ENCODE measurements at places on chromosomes 1 and 21.

DNA sequence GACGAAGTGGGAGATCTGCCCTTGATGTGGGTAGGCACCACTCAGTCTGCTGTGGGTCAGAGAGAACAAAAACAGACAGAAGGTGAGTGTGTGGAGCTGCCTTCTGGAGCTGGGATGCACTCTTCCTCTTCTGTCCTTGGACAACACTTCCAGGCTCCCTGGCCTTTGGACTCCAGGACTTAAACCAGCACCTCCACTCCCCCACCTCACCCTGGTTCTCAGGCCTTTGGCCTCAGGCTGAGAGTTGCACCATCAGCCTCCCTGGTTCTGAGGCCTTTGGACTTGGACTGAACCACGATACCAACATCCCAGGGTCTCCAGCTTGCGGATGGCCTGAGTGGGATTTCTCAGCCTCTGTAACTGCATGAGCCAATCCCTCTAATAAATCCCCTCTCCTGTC lies 68.1 kb upstream of the STUM start:
- H3K36me3 ChIP-seq = no peaks in the 10 kb centered on the region
- DNase-seq = no peak
- H3K27ac ChIP-seq = no peak overlapping the region

- peaks cover 24% of the 10 kb centered on the region for H3K36me3 ChIP-seq
- peak; percentile 50 for DNase-seq
- no peaks in the 10 kb centered on the region for H3K27me3 ChIP-seq
These were observed 13.0 kb downstream of the RCC1 start for GRCh38 chr1:28518745-28519341.

DNA sequence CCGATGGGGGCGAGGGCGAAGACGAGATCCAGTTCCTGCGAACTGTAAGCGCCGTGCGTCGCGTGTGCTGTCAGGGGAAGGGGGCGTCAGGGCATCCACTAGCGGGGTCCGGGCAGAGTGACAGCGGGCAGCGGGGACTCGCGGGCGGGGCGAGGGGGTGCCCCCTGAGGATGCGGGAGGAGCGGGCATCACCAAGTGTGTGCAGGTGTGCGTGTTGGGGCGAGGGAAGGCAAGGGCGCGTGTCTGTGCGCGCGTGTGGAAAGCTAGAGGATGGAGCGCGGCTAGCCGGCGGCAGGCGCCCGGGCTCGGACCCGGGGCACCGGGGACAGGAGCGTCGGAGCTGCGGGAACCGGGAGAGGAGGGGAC lies 525 bp downstream of the RYR2 start:
- no peaks in the 10 kb centered on the region for H3K36me3 ChIP-seq
- H3K4me1 ChIP-seq = no peaks in the 10 kb centered on the region
- H3K4me3 ChIP-seq = no peak overlapping the region
- DNase-seq = no peak
- no peaks in the 10 kb centered on the region for H3K27me3 ChIP-seq

DNA sequence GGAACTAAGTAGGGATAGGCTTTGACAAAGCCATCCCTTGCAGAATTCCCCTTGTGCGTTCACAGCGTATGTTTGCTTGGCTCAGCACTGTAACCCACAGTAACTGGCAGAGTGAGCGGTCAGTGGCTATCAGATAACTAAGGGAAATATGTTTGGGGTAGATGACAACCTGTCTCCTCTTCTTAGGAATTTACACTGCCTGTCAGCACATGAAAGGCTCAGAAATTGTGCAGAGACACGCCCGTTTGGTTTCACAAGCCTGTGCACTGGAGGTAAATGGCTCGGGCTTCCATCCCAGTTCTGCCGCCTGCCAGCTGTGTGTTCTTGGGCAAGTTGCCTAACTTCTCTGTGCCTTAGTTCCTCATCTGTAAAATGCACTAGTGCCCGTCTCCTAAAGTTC lies 101.2 kb downstream of the PRDM2 start:
- H3K36me3 ChIP-seq = no peaks in the 10 kb centered on the region
- no peak overlapping the region for H3K27ac ChIP-seq
- no peak overlapping the region for H3K4me3 ChIP-seq
- no peaks in the 10 kb centered on the region for H3K27me3 ChIP-seq
- no peaks in the 10 kb centered on the region for H3K4me1 ChIP-seq

DNA sequence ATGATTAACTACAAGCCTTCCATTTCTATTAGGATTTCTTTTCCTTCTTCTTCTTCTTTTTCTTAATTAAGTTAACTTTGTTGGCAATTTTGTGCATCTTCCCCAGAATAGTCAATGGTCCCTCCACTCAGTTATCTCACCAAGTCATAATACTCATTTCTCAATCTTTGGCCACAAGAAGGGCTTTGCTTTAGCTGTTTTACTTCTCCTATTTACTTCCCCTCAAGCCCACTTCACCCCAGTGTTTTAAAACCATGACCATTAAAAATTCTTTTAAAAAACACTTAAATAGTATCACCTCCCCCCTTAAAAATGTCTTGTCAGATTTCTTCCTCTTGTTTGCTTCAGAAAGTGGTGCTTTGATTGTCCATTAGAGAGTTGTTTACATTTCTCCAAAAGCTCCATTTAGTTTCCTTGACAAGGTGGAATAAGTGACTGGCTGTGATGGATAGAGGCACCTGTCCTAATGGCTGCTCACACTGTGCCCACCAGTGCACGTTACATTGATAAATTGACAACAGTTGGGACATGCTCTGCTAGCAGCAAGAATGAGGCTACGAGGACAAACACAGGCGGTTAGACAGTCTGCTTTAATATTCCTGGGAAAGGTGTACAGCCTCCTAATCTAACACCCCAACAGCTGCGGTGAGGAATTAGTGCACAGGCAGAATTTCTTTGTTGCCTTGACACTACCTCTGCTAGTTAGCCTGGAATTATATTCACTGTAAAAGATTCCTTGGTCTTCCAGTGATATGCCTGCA lies 354.7 kb downstream of the LMO4 start:
- H3K27ac ChIP-seq = no peak overlapping the region
- no peak for DNase-seq
- no peaks in the 10 kb centered on the region for H3K4me1 ChIP-seq
- H3K27me3 ChIP-seq = no peaks in the 10 kb centered on the region
- H3K36me3 ChIP-seq = no peaks in the 10 kb centered on the region
- H3K4me3 ChIP-seq = no peak overlapping the region

DNA sequence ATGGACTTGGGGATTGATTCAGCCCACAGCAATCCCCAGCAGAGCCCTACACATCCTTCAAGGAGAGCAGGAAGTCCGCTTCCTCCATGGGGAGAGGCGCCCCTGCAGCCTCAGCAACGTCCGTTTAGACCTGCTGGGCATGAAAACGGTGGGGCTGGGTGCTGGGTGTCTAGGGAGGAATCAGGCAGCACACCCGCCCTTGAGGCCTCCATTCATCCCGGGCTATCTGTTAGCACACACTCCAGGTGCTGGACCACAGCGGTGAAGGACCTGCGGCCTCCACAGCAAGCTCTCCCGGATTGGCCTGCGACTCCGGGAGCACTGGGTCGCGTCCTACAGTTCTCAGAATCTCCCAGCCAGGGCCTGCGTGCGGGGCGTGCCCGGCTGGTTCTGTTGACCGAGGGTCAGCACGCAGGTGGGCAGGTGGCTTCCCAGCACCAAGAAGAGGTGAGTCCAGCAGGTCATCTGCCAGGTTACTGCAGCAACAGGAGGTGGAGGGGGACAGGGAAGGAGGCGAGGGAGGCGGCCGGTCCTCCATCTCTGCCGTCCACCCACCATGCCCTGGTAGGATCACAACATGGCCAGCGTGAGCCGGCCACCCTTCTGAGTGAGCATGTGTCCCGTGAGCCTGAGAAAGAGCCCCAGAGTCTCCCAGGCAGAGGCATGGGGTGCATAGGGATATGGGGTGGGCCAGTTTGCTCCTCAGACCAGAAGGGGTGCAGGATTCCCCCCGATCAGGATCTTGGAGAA lies 96.6 kb downstream of the RIPK4 start:
- no peaks in the 10 kb centered on the region for H3K27me3 ChIP-seq
- H3K4me1 ChIP-seq = no peaks in the 10 kb centered on the region
- no peak overlapping the region for H3K4me3 ChIP-seq
- no peaks in the 10 kb centered on the region for H3K36me3 ChIP-seq
- DNase-seq = no peak
- H3K27ac ChIP-seq = no peak overlapping the region

GRCh38 chr1:159172614-159173291 lies 1.3 kb downstream of the CADM3 start:
- no peak for DNase-seq
- peaks cover 17% of the 10 kb centered on the region for H3K27me3 ChIP-seq
- H3K27ac ChIP-seq = no peak overlapping the region
- H3K4me1 ChIP-seq = no peaks in the 10 kb centered on the region

- no peak overlapping the region for H3K27ac ChIP-seq
- H3K4me3 ChIP-seq = no peak overlapping the region
- no peaks in the 10 kb centered on the region for H3K4me1 ChIP-seq
- H3K36me3 ChIP-seq = no peaks in the 10 kb centered on the region
- DNase-seq = no peak
These were observed 480.0 kb downstream of the PTPRU start for GRCh38 chr1:29716306-29716705.

DNA sequence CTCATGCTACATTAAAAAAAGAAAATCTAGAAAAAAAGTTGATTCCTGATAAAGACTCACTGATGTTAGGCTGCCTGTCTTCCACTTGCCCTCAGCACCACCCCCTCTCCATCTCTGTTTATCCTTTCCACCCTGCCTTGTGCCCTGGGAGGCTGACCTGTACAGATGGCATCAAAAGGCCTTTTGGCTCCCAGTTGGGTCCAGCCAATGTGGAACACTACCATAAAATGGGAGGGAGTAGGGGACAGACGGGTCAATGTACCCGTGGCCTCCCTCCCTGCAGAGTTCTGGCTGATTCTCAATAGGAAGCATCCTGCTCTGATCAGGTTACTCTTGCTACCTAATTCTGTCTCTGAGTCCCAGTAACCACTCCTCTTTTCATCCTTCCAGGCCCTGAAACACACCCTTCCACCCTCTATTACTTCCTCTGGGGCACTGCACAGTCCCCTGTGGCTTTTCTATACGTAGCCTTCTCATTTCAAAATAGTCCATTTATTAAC lies 300.0 kb downstream of the HHIPL2 start:
- peaks cover 4% of the 10 kb centered on the region for H3K27me3 ChIP-seq
- no peaks in the 10 kb centered on the region for H3K36me3 ChIP-seq
- no peak overlapping the region for H3K4me3 ChIP-seq
- H3K27ac ChIP-seq = no peak overlapping the region
- H3K4me1 ChIP-seq = no peaks in the 10 kb centered on the region

- peaks cover 3% of the 10 kb centered on the region for H3K27me3 ChIP-seq
- DNase-seq = no peak
- H3K36me3 ChIP-seq = no peaks in the 10 kb centered on the region
These were observed 4.8 kb downstream of the PLA2G5 start for GRCh38 chr1:20074725-20075171.

DNA sequence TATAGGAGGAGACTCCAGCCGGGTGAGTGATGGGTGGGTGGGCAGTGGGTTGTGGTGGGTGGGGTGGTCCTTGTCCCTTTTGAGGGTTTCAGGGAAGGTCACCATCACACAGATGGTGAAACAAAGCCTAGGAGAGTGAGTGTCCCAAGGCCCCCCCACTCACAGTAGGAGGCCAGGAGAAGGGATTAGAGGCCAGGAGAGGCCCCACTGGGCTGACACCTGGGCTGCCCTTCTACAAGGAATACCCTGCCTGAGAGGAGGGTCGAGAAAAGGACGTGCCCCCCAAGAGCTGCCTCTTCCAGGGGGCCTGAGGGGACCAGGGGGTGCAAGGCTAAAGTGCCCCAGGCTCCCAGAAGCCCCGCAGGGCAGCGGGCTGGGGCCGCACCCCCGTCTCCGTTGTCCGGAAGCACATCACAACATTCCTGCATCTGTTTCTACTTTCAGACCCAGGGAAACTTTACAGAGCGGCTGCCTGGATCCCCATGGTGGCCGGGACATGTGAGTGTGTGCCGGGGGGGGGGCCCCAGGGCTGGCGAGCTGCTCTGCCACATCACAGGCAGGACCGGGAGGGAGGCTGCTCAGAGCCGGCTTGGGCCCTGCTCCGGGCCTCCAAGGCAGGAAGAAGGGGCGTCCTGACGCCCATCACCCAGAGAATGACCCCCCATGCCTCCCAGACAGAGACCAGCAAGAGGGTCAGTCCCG lies 68.2 kb downstream of the ARHGEF16 start:
- no peaks in the 10 kb centered on the region for H3K36me3 ChIP-seq
- H3K4me1 ChIP-seq = no peaks in the 10 kb centered on the region
- H3K27ac ChIP-seq = no peak overlapping the region
- H3K27me3 ChIP-seq = no peaks in the 10 kb centered on the region
- DNase-seq = no peak

- H3K36me3 ChIP-seq = no peaks in the 10 kb centered on the region
- H3K4me3 ChIP-seq = no peak overlapping the region
- H3K4me1 ChIP-seq = no peaks in the 10 kb centered on the region
- no peak overlapping the region for H3K27ac ChIP-seq
- no peak for DNase-seq
- H3K27me3 ChIP-seq = no peaks in the 10 kb centered on the region
These were observed 50.3 kb downstream of the POFUT2 start for GRCh38 chr21:45237401-45237800.

DNA sequence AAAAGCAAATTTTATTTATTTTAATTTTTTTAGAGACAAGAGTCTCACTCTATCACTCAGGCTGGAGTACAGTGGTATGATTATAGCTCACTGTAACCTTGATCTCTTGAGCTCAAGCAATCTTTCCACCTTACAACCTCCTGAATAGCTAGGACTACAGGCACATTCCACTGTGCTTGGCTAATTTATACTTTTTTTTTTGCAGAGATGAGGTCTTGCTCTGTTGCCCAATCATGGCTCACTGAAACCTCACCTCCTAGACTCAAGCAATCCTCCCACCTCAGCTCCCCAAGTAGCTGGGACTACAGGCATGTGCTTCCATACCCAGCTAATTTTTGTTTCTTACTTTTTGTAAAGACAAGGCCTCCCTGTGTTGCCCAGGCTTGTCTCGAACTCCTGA lies 49.5 kb downstream of the DR1 start:
- no peak overlapping the region for H3K27ac ChIP-seq
- no peak for DNase-seq
- H3K36me3 ChIP-seq = no peaks in the 10 kb centered on the region
- H3K4me3 ChIP-seq = no peak overlapping the region
- no peaks in the 10 kb centered on the region for H3K4me1 ChIP-seq

GRCh38 chr1:62891956-62892562 lies 108.1 kb downstream of the ATG4C start:
- H3K27me3 ChIP-seq = peaks cover 14% of the 10 kb centered on the region
- H3K27ac ChIP-seq = no peak overlapping the region
- H3K4me1 ChIP-seq = no peaks in the 10 kb centered on the region
- no peak for DNase-seq
- H3K36me3 ChIP-seq = no peaks in the 10 kb centered on the region

DNA sequence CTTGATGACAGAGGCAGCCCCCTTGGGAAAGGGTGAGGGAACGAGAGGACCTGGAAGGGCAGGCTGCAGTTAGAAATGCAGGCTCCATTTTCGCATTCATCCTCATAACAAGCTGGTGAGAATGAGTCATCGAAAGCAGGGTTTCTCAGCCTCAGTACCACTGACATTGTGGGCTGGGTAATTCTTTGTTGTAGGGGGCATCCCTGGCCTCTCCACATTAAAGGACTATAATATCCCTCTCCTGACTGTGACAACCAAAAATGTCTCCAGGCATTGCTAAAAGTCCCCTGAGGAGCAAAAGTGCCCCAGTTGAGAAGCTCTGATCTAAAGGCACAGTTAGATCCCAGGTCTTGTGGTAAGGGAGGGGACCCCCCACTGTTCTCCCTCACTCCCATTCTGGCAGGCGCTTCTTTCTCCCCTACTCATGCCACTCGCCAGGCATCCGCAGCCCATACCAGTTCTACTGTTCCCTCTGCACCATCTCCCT lies 20.4 kb downstream of the KCNN3 start:
- H3K4me3 ChIP-seq = no peak overlapping the region
- H3K4me1 ChIP-seq = no peaks in the 10 kb centered on the region
- H3K27me3 ChIP-seq = no peaks in the 10 kb centered on the region
- no peaks in the 10 kb centered on the region for H3K36me3 ChIP-seq
- DNase-seq = no peak

- peaks cover 17% of the 10 kb centered on the region for H3K36me3 ChIP-seq
- no peak overlapping the region for H3K27ac ChIP-seq
- H3K27me3 ChIP-seq = no peaks in the 10 kb centered on the region
- no peak overlapping the region for H3K4me3 ChIP-seq
These were observed 25.2 kb downstream of the VAMP4 start for GRCh38 chr1:171716616-171717015.
